Lung microvascular endothelial cell (primary cell): ENCODE measurements at places on chromosomes 3 and 15. TPM values are rescaled to one million over a fixed set of nuclear protein-coding genes. Genes with fewer than 3 reads are reported as not detected.
A peak's percentile ranks its signal among the peaks of the same experiment; 100 is the strongest.

- no peak for DNase-seq
These were observed 376.5 kb downstream of the MECOM start for GRCh38 chr3:169286992-169287391.

DNA sequence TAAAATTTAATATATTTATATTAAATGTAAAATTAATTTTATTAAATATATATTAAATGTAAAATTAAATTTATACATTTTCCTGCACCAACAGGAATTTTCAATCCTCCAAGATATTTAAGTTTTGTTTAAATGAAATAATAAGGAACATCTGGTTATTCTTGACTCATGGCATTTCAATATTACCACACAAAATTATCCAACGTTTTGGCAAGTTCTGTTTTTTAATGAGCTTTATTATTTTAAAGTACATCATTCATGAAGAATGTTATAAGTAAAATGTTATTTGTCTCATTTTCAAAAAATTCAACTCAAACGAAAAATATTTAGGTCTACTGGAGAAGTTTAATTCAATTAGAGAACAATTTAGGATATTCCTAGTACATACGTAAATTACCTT is 811.4 kb downstream of the NAALADL2 start:
- no peak for DNase-seq

DNA sequence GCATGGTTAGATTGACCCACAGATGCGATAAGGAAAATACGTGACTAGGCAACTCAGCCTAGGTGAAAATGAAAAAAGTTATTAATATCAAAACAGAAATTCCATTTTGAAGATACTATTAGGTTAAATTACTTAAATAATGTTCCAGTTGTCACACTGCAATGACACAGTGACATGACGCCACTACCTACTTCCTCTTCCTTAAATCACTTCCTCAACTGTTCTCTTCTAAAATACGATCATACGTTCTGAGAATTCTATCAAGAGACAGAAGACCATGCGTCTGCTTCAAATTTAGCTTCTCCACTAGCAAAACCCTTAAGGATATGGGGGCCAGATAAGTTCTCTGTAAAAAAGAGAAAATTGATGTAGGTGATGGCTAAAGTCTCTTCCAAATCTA is 18.2 kb downstream of the CMTM6 start:
- DNase-seq = no peak

- peak; percentile 81 for DNase-seq
These were observed at the start of gene PARP14 for GRCh38 chr3:122680475-122681283. TSS of gene PARP14 (plus strand) at chr3:122680839. CDS start at chr3:122680884, 45 bp downstream.

- DNase-seq = no peak
These were observed 29.9 kb upstream of the SPSB4 start for GRCh38 chr3:141021261-141021660.

- DNase-seq = no peak
These were observed 49.6 kb downstream of the CHD2 start for GRCh38 chr15:92949604-92950249.

- DNase-seq = peak; percentile 68
These were observed 14.2 kb downstream of the EIF4E3 start for GRCh38 chr3:71710906-71711494.

DNA sequence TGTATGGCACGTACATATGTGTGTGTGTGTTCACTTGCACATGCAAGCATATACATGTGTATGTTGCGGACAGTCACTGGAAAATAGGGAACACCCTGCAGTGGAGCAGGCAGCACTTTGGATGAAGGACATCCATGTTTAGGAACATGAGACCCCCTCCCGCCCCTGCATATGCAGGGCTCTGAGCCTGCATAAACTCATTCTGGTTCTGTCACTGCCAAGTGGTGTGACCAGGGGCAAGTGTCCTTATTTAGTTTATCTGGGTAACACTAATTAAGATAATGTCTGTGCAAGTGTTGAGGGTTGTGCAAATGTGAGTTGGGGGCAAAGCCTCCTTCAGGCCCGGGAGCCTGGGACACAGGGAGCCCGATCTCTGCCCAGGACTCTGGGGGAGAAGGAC is 105.7 kb downstream of the CORO2B start:
- DNase-seq = no peak

GRCh38 chr15:54810031-54810430 is 386.7 kb downstream of the RSL24D1 start:
- no peak for DNase-seq

GLT8D1 gene
- 41.0 and 47.2 TPM in 2 replicates for total RNA-seq
